ENCODE measurements at places on chromosomes 6 and 20.

GRCh38 chr20:53929399-53929798, 141.0 kb downstream of the BCAS1 start:
- DNase-seq, result no peak

- no peak for DNase-seq
Measured at GRCh38 chr6:120606743-120607142, 727.5 kb downstream of the TBC1D32 start.

GRCh38 chr6:16331384-16332174, 93.2 kb downstream of the GMPR start:
- peak; percentile 88 for DNase-seq

DNA sequence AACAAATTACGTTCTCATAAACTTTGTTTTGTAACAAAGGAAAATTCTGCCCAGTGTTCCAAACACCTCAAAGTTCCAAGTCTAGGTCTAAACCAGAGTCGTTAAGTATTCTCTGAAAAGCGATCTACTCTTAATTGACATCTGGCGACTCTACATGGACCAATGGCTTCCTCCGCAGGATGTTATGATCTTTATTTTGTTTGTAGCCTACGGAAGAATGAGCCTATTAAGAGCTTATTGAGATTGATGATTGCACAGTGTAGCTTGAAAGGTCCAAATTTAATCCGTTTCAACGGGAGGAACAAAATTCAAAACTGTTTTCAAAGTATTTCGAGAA, 61.1 kb downstream of the FAM217A start:
- peak; percentile 32 for DNase-seq

DNA sequence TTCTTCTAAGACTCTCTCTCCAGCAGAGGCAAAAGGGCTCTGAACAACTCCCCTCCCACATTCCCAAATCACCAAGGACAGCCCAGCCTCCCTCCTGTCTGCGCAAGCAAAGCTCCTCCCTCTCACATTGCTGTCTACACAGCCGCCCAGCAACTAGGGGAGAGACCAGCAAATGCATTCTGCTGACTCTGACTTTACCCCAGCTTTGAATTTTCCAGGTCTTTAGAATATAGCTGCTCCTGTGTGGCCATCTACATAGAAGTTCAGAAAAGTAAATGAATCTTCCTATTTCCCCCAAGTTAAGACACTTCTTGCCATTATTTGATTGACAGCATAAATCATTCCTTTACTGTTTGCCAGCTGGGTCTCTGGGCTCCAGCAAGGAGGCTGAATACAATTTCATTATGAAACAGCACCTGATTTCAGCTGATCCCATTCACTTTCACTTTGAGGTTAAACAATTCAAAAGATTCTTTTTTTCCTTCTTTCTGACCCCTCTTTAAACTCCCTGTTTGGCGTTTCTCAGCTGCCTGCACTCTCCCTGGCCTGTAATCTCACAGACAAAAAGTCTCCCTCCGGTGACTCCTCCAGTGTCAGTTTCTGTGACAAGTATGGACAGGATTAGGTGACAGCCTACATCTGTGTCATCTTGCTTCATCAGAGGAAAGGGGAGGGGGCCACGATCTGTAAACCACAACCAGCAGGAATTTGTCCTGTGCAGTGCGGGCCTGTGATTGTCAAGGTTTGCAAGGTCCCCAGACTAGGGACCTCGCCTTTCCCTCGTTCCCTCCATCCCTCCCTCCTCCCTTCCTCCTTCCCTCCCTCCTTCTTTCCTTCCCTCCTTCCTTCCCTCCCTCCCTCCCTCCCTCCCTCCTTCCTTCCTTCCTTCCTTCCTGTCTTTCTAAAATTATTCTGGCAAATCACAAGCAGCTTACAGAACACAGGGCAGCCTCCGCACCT, 205.6 kb upstream of the RIN2 start:
- DNase-seq, result no peak

DNA sequence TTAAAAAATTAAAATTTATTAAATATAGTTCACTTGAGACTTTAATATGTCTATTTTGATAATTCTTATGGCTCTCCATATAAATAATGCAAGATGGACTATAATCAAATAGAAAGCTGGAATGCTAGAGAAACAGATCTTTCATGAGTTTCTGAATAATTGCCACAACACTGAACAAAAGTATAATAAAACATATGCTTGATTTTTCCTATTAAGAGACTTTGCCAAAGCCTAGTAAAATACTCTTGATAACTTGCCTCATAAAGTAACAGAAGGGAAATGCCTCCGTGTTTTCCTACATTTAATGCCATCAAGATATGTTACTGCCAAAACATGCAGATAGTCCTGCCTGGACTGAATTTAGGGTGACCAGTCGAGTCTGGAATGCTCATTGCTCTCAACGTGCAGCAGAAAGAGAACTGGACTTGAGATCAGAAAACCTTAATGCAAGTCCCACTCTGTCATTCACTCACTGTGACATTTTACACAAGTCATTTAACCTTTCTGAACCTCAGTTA, 153.2 kb downstream of the AIG1 start:
- no peak for DNase-seq

DNA sequence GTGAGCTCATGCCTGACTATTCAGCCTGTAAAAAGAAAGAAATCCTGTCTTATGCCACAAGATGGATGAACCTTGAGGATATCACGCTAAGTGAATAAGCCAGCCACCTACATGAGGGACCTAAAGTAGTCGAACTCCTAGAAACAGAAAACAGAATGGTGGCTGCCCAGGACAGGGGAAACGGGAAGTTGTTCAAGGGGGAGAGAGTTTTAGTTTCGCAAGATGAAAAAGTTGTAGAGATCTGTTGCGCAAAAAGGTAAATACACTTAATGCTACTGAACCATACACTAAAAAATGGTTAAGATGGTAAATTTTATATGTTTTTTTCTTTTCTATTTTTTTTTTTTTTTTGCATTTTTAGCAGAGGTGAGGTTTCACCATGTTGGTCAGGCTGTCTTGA, 74.1 kb upstream of the RALY start:
- DNase-seq, result peak; percentile 81

DNA sequence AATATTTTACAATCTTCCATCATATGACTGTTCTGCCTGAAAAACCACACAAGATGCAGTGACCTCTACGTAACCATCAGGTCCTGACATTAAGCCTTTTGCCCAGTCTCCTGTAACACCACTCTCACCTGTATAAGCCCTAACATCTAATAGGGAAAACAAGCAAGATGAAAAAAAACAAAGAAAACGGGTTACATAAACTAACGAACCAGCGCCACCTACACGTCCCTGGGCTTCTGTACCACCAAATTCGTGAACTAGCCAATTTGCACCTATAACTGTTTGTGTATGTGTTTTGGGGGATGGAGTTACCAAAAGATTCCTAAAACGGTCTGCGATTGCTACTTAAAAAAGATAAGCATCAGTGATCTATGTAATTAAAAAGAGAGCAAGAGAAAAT, 70.2 kb downstream of the BLOC1S5 start:
- DNase-seq, result no peak

GRCh38 chr6:149053848-149054558, 263.5 kb upstream of the TAB2 start:
- no peak for DNase-seq

- peak; percentile 21 for DNase-seq
Measured at GRCh38 chr6:5085648-5086293, 630 bp downstream of the PPP1R3G start.

DNA sequence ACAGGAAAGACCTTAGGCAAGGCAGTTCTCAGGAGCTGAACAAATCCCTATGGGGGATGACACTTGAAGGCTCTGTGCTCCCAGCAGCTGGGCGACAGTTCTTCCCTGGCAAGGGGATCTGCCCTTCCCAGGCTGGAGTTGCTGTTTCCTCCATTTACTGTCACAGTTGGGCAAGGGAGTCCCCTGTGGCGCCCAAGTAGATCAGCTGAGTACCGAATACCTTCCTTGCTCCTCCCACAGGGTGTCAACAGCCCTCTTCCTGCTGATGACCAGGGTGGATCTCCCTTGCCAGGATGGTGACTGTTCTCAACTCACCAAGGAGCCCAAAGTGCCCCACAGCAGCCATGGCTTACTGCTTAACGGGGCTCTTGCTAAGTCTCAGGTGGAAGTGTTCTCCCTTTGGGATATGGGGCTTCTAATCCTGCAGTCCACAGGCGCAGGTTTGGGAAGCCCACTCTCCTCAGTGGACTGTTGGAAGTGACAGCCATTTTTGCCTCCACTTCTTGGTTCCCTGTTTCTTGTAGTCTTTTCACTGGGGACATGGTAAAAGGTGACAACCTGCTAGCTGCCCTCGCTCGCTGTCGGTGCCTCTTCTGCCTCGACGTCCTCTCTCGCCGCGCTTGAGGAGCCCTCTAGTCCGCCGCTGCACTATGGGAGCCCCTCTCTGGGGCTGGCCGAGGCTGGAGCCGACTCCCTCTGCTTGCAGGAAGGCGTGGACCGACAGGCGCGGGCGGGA, 5.7 kb upstream of the PSMG4 start:
- DNase-seq, result peak; percentile 12

- no peak for DNase-seq
Measured at GRCh38 chr6:135667691-135668455, 170.3 kb upstream of the AHI1 start.

DNA sequence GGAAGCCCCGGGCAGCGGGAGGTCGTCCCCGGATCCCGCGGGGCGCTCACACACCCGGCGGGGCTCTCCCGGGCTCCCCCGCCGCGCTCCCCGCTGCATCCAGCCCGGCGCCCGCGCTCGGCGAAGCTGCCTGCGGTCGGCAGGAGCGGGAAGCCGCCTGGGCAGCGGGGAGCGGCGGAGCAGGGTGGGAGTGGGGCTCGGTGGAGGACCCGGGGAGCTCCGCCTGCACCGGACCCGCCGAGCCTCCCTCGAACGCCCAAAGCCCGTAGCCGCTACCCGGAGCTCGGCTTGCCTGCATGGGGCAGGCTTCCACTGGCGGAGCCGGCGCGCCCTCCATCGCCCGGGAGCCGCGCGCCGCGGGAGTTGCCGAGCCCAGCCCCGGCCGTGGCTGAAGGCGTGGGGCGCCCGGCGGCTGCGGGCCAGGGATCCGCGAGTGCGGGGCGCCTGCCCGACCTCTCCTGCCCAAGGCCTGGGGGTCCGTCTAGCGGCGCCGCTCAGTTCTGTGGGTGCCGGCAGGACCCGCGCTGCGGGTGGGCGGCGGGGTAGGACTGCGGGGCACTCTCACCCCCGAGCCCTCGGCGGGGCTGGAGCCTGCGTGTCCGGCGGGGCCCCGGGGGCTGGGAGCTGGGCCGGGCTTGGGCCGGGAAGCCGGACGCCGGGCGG, 671 bp downstream of the CDH4 start:
- no peak for DNase-seq

GRCh38 chr6:88984606-88985005, 21.2 kb upstream of the RNGTT start:
- no peak for DNase-seq

DNA sequence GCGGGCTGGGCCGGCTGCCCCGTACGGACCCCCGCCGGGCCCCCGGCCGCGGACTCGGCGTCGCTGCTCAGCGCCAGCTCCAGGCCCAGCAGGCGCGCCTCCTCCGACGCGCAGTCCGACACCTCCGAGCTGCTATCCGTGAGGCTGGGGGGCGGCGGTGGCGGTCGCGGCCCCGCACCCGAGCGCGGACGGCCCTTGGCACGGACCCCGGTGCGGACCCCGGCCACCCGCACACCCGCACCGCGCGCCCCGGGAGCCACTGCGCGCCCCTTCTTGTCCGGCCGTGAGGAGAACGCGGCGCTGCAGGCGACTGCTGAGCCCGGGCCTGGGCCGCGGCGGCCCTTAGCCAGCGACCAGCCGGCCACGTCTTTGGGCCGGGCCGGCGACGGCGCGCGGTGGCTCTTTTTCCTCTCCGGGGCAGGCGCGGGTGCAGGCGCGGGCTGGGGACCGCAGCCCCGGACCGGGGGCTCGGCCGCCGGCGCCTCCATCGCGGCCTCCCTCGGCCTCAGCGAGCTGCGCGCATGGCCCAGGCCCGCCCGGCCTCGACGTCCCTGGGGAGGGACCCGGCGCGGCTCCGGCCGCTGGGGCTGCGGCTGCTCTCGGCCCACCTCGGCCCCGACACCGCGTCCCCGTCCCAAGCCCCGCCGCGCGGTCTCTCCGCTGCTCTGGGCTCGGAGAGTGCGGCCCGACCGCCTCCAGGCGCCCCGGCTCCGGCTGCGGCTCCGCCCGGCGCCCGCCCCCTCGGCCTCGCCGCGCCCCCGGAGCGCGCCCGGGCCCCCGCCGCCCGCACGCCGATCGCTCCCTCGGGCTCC, 12.9 kb upstream of the TLDC2 start:
- no peak for DNase-seq

DNA sequence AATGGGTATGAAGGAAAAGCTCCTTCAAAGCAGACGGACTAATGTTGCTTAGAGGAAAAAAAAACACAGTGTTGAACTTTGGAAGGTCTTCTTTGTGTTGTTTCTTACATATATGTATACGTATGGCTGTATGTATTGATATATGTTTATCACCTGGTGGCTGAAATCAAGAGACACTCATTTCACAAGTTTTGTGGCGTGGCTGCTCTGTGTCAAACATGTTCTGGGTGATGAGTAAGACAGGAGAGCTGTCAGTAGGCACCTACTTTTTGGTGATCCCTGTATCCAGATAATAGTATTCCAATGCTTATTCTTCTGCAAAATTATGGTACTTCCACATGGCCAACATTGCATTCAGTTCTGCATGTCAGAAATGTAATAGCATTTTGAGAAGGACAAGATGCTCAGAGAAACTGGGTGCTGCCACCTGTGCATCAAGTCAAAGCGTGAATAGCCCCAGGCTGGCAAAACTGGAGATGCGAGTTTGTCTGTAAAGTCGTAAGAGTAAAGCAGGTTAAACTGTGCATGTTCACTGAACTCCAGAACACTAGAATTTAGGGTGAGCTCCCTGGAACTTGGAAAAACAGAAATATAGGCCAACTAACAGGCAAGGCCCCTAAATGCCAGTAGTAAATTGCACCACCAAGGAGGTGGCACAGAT, 67.9 kb downstream of the ARMC2 start:
- DNase-seq, result no peak

Data from suppressor macrophage treated with lipopolysaccharide for 4 hours (primary cell).